ENCODE measurements at places on chromosomes 16 and 17. TPM values are rescaled to one million over a fixed set of nuclear protein-coding genes. Genes with fewer than 3 reads are reported as not detected.
A peak's percentile ranks its signal among the peaks of the same experiment; 100 is the strongest.

GRCh38 chr16:16127469-16128116, 95.7 kb downstream of the ABCC6 start:
- peak; percentile 84 for DNase-seq

GRCh38 chr17:7146115-7146514, 31.5 kb upstream of the ASGR2 start:
- no peak for DNase-seq

- DNase-seq = no peak
These were observed 2.5 kb downstream of the TAX1BP3 start for GRCh38 chr17:3665834-3666233.

DNA sequence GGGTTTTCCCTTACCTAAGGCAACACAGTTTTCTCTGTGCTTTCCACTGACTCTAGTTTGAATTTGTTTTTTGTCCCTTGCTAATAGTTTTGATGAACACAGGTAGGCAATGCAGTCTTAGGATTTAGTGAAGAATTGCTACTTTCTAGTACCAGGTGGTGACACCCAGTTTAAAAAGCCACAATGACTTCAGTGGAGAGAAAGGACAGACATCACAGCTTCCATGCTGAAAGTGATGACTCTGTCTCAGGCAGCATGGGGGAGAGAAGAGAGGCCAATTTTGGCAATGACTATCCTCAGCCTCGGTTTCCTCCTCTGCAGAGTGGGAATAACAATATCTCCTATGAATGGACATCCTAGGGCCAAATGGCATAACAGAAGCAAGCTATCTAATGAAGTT, 118.8 kb downstream of the AXIN2 start:
- DNase-seq = no peak

DNA sequence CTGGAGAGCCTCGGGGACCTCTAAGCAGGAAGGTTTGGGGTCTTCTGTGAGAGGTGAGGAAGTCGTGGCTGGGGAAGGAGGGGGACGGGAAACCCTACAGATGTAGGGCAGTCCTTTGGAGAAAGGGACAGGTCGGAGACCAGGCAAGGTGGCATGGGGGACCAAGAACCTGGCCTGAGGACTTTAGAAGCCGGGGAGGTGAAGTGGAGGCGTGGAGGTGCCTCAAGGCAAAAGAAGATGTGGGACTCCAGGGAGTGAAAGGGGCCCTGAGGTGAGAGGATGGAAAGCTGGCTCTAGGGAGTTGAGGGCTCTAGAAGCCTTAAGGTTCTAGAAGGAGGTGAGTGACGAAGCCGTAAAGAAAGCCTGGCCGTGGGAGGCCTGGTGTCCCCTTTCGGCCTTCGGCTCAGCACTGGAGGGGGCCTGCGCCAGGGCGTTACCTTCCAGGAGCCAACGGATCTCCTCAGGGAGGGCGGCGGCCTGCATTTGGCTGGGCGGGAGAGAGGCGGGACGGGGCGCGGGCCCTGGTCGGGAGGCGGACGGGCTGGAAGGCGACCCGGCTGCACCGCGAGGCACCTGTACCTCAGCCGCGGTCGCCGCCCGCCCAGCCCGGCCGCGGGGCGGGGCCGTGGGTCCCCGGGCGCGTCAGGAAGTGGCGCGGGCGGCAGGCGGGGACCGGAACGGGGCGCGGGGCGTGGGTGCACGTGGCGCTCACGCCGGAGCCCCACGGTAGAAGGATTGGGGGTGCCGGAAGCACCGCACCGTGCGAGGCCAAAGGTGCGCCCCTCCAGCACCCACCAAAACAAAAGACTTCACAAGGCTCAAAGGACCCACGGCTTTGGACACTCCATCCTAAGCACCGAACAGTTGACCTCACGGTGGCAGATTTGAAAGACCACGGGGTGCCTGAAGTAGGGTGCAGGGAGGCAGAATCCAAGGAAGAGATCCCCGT, at the start of gene SKAP1:
Gene SKAP1, minus strand, starts transcription at position 577 of the 949 bp plus-strand sequence.
- DNase-seq = peak; percentile 71

GRCh38 chr17:30915833-30916611, 5.7 kb upstream of the ADAP2 start:
- no peak for DNase-seq

GRCh38 chr16:86249631-86250030, 260.7 kb upstream of the FOXF1 start:
- DNase-seq = no peak

- no peak for DNase-seq
These were observed 14.4 kb upstream of the DHRS7C start for GRCh38 chr17:9805769-9806168.

- no peak for DNase-seq
These were observed 20.5 kb downstream of the TMEM100 start for GRCh38 chr17:55702150-55702549.

- DNase-seq = no peak
These were observed 2.4 kb downstream of the PFN1 start for GRCh38 chr17:4945944-4946280.

GRCh38 chr16:60945225-60945624, 1091.0 kb downstream of the CDH8 start:
- DNase-seq = peak; percentile 40

DNA sequence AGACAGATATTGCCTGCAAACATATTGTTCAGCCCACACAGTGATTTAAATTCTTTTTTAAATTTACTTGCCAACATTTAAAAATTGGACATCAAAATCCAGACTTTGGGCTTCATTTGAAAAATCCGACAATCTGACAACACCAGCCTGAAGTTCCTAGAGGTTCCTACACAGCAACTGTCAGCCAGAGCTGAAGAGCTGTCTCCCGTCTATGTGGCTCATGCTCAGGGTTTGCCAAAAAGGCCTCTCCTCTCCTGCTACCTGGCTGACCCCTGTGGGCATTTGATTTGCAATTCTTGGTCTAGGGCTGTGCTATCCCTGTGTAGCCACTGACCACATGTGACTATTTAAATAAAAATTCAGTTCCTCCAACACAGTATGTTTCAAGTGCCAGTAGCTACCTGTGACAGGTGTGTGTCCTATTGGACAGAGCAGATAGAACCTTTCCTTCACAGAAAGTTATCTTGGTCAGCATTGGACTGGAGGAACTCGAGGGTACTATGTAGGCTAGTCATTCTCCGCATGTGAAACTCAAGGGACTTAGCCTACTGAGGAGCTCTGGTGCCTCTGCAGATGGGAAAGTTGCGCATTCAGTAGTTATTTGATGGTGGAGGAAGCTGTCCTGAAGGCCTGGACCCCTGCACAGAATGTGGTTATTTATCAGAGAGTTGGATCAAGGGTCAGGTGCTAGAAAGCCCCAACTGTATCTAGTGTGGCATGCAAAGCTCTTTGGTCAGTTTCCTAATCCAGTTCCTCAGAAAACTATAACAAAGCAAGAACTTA, 2.7 kb downstream of the LYRM1 start:
- DNase-seq = no peak

DNA sequence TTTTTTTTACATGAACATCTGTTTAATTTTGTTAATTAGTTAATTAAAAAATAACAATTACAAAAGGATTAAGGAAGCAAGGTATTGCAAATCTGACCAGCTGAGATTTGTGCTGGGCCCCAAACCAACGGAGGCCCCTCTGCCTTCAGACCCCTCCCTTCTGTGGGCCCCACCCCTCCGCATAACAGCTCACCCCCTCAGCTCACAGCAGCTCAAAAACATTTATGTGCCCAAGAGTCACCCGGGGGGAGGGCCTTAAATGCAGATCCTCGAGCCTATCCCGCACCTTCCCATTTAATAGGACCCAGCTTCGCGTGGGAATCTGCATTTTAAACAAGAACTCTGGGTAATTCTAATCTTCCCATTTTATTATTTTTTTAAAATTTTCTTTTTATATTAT, 75.0 kb downstream of the MGAT5B start:
- DNase-seq = no peak

DNA sequence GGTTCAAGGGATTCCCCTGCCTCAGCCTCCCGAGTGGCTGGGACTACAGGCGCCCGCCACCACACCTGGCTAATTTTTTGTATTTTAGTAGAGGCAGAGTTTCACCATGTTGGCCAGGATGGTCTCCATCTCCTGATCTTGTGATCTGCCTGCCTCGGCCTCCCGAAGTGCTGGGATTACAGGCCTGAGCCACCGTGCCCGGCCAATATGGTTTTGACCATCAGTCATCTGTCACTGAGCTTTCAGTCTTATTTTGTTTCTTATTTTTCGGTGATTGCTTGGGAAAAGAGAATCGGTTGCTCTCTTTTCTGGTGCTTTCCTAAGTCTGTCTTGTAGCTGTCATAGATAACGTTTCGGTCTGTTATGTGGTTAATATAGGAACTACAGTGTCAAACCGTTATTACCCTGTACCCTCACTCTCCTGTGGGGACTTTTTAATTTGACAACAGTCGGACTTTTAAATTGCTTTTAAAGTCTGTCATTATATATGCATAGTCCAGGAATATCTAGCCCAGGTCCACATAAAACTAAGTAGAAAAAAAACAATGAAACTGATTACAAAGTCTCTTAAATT, 453.4 kb downstream of the KCNJ18 start:
- no peak for DNase-seq

DNA sequence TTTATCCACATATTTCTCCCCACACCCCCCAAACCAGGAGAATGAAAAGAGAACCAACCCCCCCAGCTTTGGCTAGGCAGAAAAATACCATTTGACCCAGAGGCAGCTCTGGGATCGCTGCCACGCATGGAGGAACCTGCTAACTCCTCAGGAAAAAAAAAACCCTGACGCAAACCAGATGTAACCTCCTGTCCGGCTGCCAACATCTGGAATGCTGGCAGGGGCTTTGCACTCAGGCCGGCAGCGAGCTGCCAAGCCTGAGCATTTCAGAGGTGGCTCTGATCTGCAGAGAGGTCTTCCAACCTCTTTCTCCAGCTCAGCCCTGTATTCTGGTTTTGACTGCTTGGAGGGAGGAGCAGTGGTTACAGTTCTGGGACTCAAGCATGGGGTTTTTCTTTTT, 8.2 kb downstream of the IGFBP4 start:
- DNase-seq = no peak

- peak; percentile 88 for DNase-seq
These were observed 2.4 kb upstream of the FOXL1 start for GRCh38 chr16:86575754-86576557.

GRCh38 chr16:25823891-25824290, 132.1 kb downstream of the HS3ST4 start:
- no peak for DNase-seq

- no peak for DNase-seq
These were observed 107.9 kb downstream of the WSCD1 start for GRCh38 chr17:6177941-6178694.

GRCh38 chr17:81869221-81870130, 1.7 kb downstream of the ARHGDIA start:
- DNase-seq = peak; percentile 57

GRCh38 chr16:58507195-58507962, 7.4 kb downstream of the NDRG4 start:
- DNase-seq = no peak

DNA sequence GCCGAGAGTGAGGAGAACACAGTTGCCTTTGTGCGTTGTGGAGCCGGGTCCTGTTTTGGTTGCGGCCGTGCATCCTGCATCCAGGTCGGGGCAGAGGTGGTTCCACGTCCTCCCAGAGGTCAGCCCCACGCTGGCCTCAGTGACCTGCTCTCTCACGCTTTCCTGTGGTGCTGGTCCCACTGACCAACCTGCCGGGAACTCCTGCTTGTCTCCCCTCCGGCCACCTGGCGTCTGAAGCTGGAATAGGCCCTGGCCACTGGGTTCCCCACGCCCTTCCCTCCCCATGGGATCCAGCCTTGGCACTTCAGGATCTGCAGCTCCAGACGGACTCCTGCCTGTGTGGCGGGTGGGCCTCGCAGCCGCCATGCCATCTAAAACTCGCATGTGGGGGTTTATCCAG, 85.5 kb upstream of the ZNF750 start:
- DNase-seq = no peak

GRCh38 chr16:10852286-10852685, 24.7 kb upstream of the CIITA start:
- no peak for DNase-seq

DNA sequence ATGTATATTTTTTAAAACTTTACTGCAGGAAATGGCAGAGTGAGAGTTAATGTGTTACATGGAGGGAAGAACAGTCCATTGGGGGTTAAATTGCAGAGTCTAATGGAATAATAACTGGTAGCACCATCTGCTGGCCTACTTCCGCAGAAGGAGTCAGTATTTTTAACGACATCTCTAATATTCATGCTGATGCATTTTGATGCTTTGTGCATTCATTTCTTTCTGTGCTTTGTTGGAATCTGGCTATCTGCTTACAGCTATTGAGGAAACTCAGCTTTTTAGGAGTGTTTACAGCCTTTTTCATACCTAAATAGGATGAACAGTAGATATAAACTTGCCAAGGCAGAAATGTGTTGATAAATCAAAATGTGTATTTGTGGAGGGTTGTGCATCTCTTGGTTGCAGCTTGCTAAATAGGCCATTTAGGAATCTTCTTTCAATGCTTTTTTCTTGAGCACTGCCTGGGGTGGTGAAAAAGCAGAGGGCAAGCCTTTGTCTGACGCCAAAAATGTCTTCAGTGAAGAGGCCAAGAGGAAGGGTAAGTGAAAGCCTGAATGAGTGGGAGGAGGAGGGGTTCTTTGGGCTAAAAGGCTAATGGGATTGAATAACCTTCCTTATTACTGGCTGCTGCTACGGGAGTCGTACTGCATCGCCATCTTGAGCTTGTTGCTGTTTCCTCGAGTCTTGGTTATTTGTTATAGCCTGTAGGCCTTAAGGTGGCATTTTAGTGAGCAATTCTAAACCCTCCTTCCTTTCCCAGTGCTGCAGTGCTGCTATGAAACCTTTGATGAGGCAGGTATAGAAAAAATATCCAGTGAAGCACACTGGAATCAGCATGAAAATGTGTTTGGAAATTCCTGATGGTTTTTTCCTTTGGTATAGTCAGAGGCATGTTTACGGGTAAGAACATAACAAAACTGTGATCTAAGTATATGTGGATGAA, 153.3 kb downstream of the CHD9 start:
- peak; percentile 84 for DNase-seq

The CES3 gene
- 3.4 TPM for total RNA-seq

The SLFN13 gene
- not detected for total RNA-seq

The CHST4 gene
- 6.6 TPM for total RNA-seq

The LPO gene
- not detected for total RNA-seq

The IGSF6 gene
- not detected for total RNA-seq

The HS3ST3B1 gene
- not detected for total RNA-seq

The ITPRIPL2 gene
- 17.7 TPM for total RNA-seq

The NACA2 gene
- total RNA-seq = not detected

The TBC1D28 gene
- total RNA-seq = not detected

The TPPP3 gene
- total RNA-seq = 70.9 TPM

The TBC1D3K gene
- not detected for total RNA-seq

The AURKB gene
- 75.0 TPM for total RNA-seq

Measured in HT-29 (cell line).